ENCODE measurements at places on chromosomes 16 and 17.

GRCh38 chr17:36030956-36031355, 13.2 kb upstream of the CCL23 start:
- no peak for DNase-seq

GRCh38 chr17:65062171-65062915, 5.8 kb upstream of the GNA13 start:
- no peak for DNase-seq

- no peak for DNase-seq
These were observed 3.8 kb downstream of the CPNE7 start for GRCh38 chr16:89579351-89579750.

- DNase-seq, result no peak
These were observed 12.2 kb downstream of the BANP start for GRCh38 chr16:87963400-87963799.

DNA sequence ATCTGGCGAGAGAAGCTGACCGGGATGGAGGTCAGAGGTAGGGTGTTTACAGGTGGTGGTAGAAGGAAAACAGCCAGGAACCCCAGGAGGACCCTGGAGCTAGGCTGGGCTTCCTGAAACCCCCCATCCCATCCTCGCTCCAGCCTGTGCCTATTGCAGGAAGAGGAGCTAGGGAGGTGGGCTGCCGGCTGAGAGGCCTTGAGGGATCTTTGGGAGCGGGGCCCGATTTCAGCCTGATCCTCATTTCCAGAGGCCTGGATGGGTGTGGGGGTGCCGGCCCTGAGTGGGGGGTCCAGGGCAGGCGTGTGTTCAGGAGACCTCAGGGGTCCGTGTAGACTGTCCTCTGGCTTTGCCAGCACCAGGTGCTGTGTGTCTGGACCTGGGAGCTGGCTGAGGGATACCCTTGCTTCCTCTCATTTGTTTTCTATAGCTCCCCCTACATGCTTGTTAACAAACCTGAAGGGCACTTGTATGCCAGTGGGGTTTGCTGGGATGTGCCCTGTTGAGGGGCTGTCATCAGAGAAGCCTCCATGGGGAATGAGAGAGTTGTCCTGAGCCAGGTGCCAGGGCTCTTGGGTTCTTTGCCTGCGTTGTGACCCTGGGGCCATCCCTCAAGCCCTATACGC, 18.9 kb upstream of the RAP1GAP2 start:
- no peak for DNase-seq

- DNase-seq, result no peak
These were observed 294.2 kb upstream of the C16orf82 start for GRCh38 chr16:26772503-26772902.

DNA sequence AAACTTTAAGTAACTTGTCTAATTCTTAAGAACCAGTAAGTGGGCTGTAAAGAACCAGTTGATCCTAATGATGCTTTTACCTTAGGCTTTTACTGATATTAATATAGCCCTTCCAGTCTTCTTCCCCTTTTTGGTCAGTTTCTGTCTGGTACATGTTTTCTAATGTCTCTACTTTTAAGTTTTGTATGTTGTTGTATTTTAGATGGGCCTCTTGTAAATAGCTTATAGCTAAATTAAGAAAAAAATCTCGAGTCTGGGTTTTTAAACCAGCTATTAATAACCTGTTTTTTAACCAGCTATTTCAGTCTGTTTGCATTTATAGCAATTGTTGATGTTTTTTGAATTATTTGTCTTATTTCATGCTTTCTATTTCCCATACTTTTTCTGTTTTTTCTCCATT, 79.0 kb downstream of the PITPNC1 start:
- DNase-seq, result no peak

All from COLO829 (cell line).